ENCODE measurements at places on chromosomes 12 and 14.

DNA sequence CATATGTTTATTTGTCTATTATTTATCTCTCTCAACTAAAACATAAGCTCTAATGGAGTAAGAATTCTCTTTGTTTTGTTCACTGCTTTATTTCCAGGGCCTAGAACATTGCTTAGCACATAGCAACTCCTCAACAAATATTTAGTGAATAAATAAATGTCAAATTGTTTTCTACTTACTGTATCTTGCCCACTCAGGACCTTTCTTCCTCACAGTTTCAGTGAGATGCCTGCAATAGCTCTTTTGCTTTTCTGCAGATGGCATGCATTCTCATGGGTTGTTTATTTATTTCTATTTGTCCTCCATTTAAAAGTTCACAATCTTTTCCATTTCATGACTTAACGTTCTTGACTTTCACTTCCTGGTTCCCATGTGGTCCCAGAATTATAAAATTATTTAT is 94.9 kb upstream of the TTC7B start:
- no peak for DNase-seq

GRCh38 chr14:30527196-30527595 is 31.8 kb upstream of the G2E3 start:
- no peak for DNase-seq

GRCh38 chr12:58502841-58503240 is 417.5 kb downstream of the LRIG3 start:
- DNase-seq = no peak

- peak; percentile 87 for DNase-seq
These were observed 884 bp downstream of the GPD1 start for GRCh38 chr12:50104417-50105366.

- DNase-seq = no peak
These were observed 23.8 kb downstream of the AACS start for GRCh38 chr12:125089083-125089482.

- DNase-seq = no peak
These were observed 52.6 kb upstream of the VPS33A start for GRCh38 chr12:122318607-122319605.

DNA sequence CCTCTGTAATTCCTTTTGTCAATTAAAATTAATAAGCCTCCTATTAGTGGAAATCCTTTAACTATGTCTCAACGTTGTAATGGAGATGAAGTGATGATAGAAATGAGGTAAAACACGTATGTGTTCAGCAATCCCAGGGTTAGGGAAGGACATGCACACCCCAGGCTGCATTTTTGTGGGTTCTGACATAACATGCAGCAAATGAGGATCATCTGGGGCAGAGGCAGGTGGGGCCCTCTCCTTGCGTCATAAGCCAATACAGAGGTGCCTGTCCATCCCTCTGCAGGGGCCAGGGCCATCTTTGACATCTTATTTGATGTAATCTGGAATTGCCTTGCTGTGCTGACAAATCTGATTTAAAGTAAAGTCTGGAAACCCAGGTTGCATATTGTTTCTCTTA is 73.2 kb downstream of the MYRFL start:
- DNase-seq = no peak

- no peak for DNase-seq
These were observed 799 bp downstream of the SLC38A6 start for GRCh38 chr14:60981633-60982455.

DNA sequence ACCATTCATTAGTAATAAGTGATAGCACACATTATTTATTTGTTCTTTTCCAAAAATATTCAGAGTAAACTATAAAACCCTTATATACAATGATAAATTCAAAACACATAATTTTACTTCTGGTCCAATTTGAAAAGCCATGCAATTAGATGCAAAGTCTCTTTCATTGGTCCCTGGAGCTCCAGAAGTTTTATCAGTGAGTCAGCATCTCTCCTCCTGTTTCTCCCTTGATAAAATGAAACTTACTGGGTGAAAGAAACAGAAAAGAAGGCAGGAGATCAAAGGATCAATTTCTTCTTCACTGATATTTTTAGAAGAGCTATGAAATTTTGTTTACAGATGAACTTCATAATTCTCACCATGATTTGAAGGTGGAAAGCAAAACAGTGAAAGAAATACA is 47.5 kb downstream of the IFNG start:
- no peak for DNase-seq

DNA sequence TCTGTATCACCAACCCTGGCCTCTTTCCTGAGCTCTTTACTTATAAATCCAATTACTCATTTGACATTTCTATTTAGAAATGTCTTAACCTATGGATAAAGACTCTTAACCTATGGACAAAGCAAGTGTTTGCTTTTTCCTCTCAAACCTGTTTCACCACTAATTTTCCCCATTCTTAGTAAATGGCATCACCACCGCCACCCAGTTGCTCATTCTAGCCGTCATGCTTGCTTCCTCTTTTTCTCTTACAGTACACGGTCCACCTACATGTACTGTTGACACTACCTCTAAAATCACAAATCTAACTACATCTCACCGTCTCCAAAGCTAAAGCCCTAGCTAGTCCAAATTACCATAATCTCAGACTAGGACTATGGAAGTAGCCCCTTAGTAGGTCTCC is 60.0 kb downstream of the CAPS2 start:
- no peak for DNase-seq

GRCh38 chr14:83632375-83632774 is 1897.6 kb upstream of the FLRT2 start:
- no peak for DNase-seq

GRCh38 chr14:30678926-30679431 is 56.9 kb downstream of the SCFD1 start:
- no peak for DNase-seq

DNA sequence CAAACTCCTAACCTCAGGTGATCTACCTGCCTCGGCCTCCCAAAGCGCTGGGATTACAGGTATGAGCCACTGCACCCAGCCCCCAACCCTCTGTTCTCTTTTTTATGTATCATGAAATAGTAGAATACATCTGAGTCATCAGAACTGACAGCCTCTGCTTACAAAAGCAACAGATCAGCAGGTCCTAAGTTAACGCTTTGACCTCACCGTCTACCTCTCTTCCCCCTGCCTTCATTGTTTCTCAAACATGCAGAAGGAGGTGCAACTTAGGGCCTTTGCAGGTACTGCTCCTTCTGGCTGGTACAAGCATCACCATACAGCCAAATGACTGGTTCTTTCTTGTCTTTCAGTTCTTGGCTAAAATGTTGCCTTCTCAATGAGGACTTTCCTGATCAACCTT is 249.2 kb downstream of the PAWR start:
- no peak for DNase-seq

GRCh38 chr12:67344979-67345710 is 76.0 kb downstream of the CAND1 start:
- no peak for DNase-seq

DNA sequence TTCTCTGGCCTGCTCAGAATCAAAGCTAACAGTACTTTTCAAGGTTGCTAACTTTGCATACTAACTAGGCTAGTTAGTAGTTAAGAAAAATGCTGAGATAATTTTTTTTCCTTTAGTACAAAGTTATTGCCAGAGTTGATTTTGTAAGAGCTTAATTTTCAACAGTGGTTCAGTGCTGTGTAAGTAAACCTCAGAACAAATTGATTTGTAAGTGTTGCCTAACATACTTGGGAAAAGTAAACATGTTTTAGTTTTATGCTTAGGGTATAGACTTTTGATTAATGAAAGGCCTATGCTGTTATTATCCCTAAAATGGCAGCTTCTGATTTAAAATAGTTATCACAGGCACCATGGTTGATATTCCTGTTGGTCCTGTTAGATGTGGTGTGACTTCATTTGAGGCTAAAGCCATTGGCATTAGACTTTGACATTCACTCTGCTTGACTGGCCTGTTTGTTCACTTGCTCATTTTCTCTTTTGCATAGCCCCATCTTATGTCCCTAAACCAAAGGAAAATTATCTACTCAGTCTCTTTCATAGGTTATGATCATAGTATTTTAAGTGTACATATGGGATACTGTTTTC is 5.2 kb downstream of the CMAS start:
- no peak for DNase-seq

DNA sequence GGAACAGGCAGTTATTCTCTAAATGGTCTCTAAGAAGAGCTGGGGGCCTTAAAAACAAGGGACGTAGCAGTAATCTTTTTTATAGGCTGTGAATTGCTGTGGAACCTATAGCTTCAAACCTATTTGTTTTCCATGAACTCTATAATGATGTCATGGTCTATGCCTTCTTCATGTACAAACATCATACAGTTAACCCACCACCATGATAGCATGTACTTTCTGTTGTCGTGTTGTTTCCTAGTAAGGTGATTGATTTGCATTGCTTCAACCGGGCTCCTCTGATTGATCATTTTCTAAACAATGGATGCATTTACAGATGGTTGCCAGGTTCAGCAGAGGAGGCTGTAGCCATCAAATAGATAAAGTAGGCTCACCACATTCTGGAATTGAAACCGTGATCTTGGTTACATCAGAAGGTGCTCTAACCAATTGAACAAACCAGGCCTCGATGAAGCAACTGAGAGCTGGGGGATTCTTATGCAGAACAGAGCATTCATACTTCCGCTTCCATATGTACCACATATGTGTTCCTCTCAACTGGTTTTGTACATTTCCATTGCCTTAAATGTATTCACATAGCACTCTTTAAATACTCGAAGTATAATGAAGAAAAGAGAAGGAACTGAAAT is 25.6 kb upstream of the PCNX1 start:
- no peak for DNase-seq

DNA sequence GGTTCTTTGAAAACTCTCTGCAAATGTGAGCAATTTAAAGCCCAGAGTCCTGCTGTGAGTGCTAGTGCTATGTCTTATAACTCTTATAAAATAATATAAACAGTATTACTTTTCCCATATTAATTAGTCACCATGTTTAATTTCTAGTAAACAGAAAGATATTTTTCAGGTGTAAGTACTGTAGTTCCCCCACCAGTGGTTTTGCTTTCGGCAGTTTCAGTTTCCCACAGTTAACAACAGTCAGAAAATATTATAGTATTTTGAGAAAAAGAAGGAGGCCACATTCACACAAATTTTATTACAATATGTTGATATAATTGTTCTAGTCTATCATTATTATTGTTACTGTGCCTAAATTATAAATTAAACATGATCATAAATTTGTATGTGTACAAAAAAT is 800.5 kb downstream of the LRFN5 start:
- no peak for DNase-seq

GRCh38 chr12:132909030-132909368 is 21.6 kb upstream of the CHFR start:
- no peak for DNase-seq

GRCh38 chr14:53953828-53954550 is 2.6 kb downstream of the BMP4 start:
- peak; percentile 82 for DNase-seq

DNA sequence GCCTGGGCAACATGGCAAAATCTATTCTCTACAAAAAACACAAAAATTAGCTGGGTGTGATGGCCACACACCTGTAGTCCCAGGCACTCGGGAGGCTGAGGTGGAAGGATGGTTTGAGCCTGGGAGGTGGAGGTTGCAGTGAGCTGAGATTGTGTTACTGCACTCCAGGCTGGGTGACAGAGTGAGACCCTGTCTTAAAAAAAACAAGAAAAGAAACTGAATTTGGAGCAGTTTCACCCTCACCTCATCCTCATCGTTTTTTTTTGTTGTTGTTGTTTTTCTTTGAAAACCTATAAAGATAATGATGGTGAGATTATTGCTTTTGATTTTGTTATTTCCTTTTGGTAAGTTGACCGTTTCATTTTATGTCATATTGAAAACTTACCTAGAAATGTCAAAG is 60.7 kb downstream of the SLC38A6 start:
- DNase-seq = no peak

- peak; percentile 85 for DNase-seq
These were observed 139.5 kb downstream of the CHST11 start for GRCh38 chr12:104596134-104596799.

- DNase-seq = no peak
These were observed 484 bp downstream of the MIS18BP1 start for GRCh38 chr14:45252366-45253069.

DNA sequence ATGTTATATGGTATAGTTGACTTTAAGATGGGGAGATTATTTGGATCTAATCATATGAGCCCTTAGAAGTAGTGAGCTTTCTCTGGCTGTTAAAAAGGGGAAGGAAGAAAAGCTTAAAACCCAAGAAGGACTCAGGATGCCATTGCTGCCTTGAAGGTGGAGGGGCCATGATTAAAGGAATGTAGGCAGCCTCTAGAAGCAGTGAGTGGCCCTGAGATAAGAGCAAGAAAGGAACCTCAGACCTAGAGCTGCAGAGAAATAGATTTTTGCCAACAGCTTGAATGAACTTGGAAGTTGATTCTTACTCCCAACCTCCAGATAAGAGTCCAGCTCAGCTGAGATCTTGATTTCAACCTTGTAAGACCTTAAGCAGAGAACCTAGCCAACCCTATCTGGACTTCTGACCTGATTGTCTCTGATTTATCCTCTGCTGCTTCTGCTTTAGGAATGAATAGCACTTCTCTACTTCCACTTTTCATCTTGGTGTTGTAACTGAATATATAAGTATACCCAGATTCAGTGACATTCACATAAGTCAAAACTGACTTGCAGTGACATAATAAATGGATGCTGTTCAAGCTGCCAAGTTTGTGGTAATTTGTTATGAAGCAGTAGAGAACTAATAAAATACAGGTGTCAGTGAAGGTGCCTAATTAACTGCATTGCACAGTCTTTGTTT is 33.5 kb downstream of the RAD51B start:
- DNase-seq = no peak

DNA sequence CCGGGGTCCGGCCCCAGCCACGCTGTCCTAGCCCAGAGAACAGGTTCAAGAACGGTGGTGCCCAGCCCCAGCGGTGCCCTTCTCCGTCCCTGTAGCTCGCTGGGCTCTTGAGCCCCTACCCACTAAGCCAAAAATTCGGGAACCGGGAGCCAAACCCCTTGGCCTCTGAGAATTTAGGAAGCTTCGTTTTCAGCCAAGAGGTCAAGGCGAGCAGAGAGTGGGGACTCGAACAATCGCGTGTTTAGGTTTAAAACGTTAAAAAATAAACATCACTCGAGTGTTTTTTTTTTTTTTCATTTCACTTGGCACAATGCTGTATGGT is 6.2 kb downstream of the SIX1 start:
- DNase-seq = no peak

DNA sequence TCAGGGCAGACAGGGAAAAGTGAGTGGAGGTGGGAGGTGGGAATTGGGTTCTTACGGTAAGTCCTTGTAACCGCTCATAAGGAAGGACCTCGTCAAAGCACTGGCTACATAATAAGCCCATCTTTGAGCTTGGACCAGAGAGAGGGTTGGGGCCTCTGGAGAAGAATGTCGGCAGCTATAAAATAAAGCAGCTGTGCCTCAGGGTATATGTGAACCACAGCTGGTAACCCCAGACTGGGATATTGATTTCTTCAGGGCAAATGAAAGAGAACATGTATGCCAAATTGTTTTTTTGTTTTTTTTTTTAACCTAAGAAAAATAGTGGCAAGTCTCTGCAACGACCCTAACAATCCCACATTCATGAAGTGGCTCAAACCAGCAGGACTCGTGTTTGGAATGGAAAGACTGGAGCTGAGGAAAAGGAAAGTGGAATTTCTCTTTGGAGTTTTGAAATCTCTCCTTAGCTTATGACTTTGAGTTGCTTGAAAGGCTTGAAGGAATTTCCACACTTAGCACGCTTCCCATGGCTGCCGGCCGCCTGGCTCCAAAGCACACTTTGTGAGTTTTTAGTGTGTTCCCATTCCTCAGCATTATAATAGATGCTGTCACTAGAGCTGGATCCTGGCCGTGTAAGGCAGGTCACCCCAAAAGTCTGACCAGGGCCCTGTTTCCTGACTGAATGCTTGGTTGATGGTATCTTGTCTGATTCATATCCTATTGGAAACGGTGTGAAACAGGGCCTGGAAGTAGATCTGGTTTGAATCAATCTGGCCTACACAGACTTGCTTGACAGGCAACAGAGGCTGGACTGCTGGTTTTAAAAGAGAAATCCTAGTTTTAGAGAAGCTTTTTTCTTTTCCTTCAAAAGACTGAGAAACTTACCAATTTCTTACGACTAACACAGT is 244.7 kb downstream of the MSRB3 start:
- no peak for DNase-seq

Measured in sigmoid colon (tissue), 7 donors.